ENCODE measurements at places on chromosomes 7 and 10. TPM values are rescaled to one million over a fixed set of nuclear protein-coding genes. Genes with fewer than 3 reads are reported as not detected.

DNA sequence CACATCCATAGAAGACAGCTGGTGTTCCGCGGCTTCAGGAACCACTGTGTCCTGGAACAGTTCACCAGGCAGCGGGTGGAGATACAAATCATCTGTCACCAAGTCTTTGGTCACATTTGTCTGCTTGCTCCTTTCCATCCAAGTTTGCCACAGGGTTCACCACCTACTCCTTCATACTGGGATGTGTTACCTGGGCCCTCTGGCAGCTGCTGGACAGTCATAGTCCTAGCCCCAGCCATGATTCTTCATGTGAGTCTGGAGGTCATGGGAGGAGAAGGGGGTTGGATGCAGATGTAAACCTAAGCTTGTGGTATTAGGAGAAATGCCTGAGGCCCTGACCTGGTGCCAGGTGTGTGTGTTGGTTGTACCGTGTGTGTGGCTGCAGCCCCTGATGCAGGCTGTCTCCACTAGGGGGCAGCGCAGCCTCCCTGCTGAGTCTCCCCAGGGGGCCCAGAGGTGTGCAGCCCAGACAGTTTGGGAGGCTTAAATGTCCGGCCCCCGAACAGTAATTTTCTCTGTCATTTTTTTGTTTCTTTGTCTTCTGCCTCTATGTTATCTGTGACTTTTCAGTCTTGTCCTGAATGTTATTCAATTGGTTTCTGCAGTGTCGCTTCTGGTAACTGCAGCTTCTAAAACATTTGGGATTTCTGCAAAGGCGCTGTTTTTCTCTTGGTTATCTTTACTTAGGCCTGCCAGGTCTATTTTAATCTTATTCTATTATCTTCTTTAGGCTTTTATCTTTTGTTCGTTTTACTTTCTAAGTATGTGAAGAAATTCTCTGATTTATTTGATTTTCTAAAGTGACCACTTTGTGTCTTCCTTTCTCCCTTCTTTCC lies 14.8 kb downstream of the NPS start:
- DNase-seq: no peak

DNA sequence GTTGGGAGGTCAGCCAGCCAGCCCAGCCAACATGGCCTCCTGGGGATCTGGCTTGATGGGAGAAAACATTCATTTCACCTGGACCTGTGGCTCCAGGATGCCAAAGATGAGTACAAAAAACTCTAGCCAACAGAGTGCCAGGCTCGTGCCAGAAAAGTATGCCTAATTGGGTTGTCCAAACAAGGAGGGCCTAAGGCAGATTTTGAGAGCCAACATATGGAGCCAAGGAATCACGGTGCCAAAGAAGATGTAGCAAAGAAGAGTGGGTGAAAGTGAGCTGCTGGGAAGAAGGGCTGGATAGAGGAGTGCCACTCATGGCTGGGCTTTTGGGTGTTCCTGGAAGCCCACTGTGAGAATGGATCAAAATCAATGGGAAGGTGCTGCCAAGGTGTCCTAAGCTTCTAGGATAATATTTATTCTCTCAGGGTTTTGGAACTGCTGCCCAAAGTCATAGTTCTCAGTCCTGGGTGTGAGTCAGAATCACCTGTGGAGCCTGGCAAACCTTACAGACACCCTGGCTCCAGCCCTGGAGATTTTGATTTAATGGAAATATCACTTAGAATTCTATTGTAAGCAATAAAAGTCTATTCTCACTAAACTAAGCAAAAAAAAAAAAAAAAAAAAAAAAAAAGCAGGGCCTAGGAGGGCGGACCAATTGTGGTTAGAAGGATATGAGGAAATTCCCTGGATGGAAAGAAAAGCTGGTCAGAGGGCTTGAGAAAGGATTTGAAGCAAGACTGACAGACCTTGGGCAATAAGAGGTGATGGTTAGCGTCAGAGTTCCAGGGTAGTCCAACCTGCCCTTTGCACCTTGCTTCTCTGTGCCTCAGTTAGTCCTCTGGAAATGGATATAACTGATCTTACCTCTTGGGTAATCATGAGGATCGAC lies 182.2 kb upstream of the PRR15 start:
- DNase-seq: no peak

The ENO4 gene
- 0.29 TPM for total RNA-seq

- no peak for DNase-seq
These were observed 76.0 kb downstream of the PCGF5 start for GRCh38 chr10:91296471-91296870.

GRCh38 chr10:45596526-45596925 lies 76.0 kb downstream of the ZFAND4 start:
- no peak for DNase-seq

The NKX2-3 gene
- not detected for total RNA-seq

DNA sequence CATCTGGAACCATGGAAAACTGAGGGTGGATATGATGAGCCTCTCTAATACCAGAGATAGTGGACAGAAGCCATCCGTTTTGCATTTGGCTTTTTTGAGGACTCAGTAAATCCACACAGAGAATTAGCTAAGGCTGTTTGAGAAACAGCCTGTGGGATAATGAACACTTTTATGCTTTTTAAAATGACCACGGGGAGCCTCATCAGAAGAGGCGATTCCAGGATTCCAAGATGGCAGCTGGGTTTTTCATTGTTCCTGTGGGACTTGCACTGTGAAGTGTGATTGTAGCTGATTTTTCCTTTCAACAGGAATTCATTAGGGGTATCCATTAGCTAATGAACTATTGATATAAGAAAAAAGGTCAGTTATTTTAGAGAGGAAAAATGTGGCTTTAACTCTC lies 353.2 kb downstream of the AUTS2 start:
- DNase-seq: no peak

The ICA1 gene
- 1.2 TPM for total RNA-seq

The PGAM2 gene
- 0.36 TPM for total RNA-seq

- DNase-seq: no peak
These were observed 263.6 kb upstream of the LRRN3 start for GRCh38 chr7:110827287-110827855.

GRCh38 chr10:75976681-75977080 lies 545.3 kb downstream of the LRMDA start:
- DNase-seq: no peak

The PIK3AP1 gene
- 0.36 TPM for total RNA-seq

DNA sequence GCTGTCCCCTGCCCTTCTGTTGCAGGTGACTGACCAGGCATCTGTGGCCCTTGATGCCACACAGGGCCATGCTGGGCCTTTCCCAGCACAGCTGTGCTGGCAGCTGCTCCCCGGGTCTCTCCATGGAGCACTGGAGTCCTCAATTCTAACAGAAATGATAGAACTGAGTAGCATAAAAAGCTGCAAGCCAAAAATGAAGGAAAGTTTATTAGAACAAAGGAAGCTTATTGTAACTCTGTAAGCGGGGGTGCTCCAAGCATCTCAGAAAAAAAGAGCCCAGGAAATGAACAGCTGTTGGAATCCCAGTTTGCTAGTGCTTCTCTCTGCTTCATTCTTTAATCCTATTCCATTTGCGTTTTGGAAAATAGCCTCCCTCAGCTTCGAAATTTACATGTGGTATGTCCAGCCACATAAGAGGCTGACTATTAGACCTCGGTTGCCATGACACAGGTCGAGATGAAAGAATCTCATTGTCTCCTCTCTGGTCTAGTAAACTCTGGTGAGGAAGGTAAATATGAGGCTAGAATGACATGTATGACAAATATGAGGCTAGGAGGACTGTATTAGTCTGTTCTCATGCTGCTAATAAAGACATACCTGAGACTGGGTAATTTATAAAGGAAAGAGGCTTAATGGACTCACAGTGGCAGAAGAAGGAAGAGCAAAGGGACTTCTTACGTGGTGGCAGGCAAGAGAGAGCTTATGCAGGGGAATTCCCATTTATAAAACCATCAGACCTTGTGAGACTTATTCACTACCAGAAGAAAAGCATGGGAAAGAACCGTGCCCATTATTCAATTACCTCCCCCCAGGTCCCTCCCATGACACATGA lies 23.7 kb downstream of the EPDR1 start:
- no peak for DNase-seq

The ATRNL1 gene
- 1.4 TPM for total RNA-seq

The PLAC9 gene
- 19.2 TPM for total RNA-seq

- peak; percentile 96 for DNase-seq
These were observed 17.7 kb upstream of the TTYH3 start for GRCh38 chr7:2613931-2614600.

The UCN3 gene
- total RNA-seq: not detected

DNA sequence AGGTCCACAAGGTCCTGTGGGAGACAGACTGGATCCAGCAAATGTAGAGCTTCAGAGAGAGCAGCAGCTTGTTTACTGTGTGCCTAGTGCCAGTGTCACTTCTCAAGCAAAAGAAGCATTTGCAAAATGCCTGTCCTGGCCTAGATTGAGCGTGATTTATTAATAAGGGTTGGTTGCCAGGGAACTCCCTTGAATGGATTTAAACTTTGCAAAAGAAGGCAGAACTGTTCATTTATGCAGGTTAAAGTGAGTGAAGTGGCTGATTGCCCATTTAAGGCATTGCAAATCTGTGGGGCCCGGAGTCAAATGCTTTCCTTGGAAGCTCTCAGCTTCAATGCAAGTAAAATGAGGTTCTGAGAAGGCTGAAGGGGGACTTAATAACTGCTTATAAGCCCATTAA lies 71.3 kb downstream of the CDHR3 start:
- no peak for DNase-seq

- DNase-seq: no peak
These were observed 51.8 kb upstream of the DUSP5 start for GRCh38 chr10:110445871-110446270.

DNA sequence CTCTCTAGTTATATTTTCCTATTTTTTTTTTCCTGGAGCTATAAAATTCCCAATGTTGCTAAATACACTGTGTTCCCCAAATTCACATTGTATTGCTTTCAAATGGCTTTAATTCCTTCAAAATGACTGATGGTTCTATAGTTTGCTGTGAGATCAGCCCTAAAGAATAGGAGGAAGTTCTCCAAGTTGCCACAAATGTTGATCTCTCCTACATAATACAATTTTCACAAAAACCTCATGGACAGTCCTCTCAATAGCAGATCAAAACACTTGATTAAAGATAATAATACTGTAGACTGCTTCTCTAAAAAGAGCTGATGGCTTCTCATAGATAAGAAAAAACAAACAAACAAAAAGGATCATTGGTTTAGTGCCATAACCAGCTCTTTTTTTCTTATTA lies 97.8 kb upstream of the CAV2 start:
- DNase-seq: no peak

DNA sequence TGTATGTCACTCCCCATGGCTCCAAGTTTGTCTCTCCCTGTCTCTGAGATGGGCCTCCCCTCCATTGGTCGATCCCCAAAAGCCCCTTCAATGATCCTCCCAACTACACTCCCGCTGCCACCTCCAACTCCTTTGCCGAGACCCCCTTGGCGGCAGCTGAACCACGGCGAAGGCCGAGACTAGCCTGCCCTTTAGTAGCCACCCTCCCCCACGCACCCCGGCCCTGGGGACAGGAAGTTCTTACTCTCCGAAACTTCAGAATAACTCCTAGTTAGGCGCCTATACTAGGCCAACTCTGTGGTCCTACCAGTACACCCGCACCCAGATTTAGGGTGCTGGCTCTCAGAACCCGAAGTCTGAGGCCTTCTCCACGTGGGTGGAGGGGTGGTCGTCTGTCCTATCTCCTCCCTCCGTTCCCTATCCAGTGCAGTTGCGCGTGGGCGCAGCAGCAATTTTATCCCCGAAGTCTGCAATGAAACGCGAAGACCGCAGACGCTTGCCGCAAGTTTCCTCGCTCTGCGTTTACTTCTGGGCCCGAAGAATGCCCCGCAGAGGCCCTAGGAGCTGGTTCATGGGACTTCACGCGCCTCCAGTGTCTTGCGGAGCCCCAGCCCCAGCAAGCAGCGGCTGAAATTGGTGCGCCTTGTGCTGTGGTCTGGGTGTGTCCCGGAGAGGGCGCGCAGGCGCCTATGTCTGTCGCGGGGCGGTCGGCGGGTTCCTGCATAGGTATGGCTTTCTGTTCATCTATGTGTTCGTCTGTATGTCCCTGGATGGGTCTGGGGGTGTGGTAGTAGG lies 82.6 kb upstream of the SLF2 start:
- DNase-seq: peak; percentile 78

- DNase-seq: no peak
These were observed 88.0 kb downstream of the OR13A1 start for GRCh38 chr10:45227456-45227855.

DNA sequence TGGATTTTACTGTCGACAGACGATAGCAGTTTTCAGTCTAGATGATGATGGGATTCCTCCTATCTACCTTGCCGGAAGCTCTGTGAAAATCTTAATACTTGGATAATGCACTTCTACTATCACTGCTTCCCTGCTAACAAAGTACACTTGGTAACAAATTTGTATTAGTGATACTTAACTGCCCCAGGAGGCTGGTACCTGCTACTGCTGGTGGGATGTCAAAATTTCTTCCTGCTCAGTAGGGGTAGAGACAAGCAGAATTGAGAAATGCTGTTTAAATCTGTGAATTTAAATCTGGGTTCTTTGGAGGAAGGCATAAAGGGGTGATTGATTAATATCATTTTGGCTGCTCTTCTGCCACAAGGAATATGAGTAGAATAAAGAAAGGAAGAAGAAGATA lies 99.8 kb upstream of the STRIP2 start:
- no peak for DNase-seq

- DNase-seq: no peak
These were observed 39.6 kb downstream of the DYNC1I1 start for GRCh38 chr7:95811846-95812445.

DNA sequence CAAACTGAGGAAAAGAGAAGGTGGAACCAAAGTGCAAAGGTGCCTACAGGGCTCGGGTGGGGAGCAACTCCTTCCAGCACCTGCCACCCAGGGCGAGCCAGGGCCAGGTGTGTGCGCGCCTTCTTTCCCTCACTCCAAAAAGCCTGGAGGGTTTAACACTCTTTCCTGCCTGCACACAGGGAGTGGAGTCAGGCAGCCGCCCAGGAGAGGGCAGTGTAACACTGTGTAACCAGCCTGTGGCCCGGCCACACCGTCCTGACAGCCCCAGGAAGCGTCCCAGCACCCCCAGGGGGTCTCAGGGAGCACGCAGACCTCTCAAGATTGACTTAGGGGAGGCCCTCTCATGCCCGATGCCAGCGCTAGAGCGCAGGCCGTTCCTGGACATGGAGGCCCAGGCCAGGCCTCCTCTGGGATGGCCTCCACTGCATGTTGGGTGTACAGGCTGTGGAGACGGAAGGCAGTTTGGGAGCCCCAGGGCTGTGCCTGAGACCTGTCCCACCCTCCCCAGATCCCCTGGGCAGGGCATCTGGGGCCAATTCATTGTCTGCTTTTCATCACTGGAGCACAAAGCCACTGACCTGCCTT lies 13.4 kb downstream of the BRI3 start:
- DNase-seq: peak; percentile 96

The MKX gene
- 15.3 TPM for total RNA-seq

DNA sequence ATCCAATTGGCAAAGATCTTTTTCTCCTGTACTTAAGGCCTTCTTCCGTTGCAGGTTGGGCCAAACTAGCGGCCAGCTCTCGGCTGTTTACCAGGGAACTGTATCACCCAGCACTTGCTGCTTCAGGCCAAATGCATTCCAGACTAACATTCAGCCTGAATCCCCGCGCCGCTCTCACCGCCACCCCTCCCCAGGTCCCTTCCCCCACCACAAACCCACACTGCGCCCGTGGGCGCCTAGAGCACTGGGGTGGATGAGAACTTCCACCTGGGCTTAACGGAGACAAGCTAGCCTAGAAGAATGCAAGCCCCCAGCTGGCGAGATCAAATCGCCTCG lies 676 bp downstream of the TCAF1 start:
- DNase-seq: no peak

The SMNDC1 gene
- total RNA-seq: 10.3 TPM

The TUBAL3 gene
- total RNA-seq: not detected

GRCh38 chr10:88932539-88933256 lies 19.9 kb downstream of the ACTA2 start:
- peak; percentile 81 for DNase-seq

GRCh38 chr7:4134631-4135030 lies 547.5 kb upstream of the FOXK1 start:
- no peak for DNase-seq

GRCh38 chr10:1175956-1176565 lies 119.9 kb downstream of the WDR37 start:
- no peak for DNase-seq

The ZNF746 gene
- total RNA-seq: 23.6 TPM

Data from osteoblast (primary cell).